ENCODE measurements at places on chromosomes 1 and 21. TPM values are rescaled to one million over a fixed set of nuclear protein-coding genes. Genes with fewer than 3 reads are reported as not detected.

ZNF687 gene
- 45.5 TPM for total RNA-seq

TEDDM1 gene
- total RNA-seq = not detected

S100B gene
- 20.8 TPM for total RNA-seq

TAS1R3 gene
- total RNA-seq = 0.94 TPM

CD1B gene
- 0.52 TPM for total RNA-seq

SH3BP5L gene
- 8.7 TPM for total RNA-seq

RABIF gene
- total RNA-seq = 5.1 TPM

DENND2D gene
- 49.5 TPM for total RNA-seq

AIM2 gene
- total RNA-seq = 2.1 TPM

ST6GALNAC5 gene
- not detected for total RNA-seq

SF3B4 gene
- total RNA-seq = 17.7 TPM

VTCN1 gene
- not detected for total RNA-seq

CHODL gene
- not detected for total RNA-seq

S100A2 gene
- 0.21 TPM for total RNA-seq

TCHHL1 gene
- total RNA-seq = not detected

CBR3 gene
- 4.1 TPM for total RNA-seq

CHRM3 gene
- 0.10 TPM for total RNA-seq

LAMTOR2 gene
- 16.6 TPM for total RNA-seq

FNDC5 gene
- 0.10 TPM for total RNA-seq

COL9A2 gene
- total RNA-seq = 4.1 TPM

GBP5 gene
- total RNA-seq = 62.4 TPM

AVPR1B gene
- not detected for total RNA-seq

ANGPTL3 gene
- not detected for total RNA-seq

NOTCH2 gene
- total RNA-seq = 72.8 TPM

F13B gene
- not detected for total RNA-seq

GSTM5 gene
- not detected for total RNA-seq

KLHDC8A gene
- 0.21 TPM for total RNA-seq

UTS2 gene
- 1.4 TPM for total RNA-seq

RHEX gene
- total RNA-seq = not detected

CD2 gene
- 110 TPM for total RNA-seq

CLDN17 gene
- total RNA-seq = not detected

BGLAP gene
- 0.31 TPM for total RNA-seq

CHAF1B gene
- 1.2 TPM for total RNA-seq

All from mononuclear cell (primary cell).